ENCODE measurements at places on chromosomes 4 and X. TPM values are rescaled to one million over a fixed set of nuclear protein-coding genes. Genes with fewer than 3 reads are reported as not detected.

ESX1 gene
- not detected for total RNA-seq

FGFR3 gene
- total RNA-seq, result 1.8 TPM

ZNF732 gene
- 0.36 TPM for total RNA-seq

PCDH18 gene
- total RNA-seq, result 26.9 TPM

SPANXN4 gene
- not detected for total RNA-seq

Measured in cardiac atrium fibroblast (primary cell).